NCI-H2029 (cell line): ENCODE measurements at places on chromosomes 16 and 17.

DNA sequence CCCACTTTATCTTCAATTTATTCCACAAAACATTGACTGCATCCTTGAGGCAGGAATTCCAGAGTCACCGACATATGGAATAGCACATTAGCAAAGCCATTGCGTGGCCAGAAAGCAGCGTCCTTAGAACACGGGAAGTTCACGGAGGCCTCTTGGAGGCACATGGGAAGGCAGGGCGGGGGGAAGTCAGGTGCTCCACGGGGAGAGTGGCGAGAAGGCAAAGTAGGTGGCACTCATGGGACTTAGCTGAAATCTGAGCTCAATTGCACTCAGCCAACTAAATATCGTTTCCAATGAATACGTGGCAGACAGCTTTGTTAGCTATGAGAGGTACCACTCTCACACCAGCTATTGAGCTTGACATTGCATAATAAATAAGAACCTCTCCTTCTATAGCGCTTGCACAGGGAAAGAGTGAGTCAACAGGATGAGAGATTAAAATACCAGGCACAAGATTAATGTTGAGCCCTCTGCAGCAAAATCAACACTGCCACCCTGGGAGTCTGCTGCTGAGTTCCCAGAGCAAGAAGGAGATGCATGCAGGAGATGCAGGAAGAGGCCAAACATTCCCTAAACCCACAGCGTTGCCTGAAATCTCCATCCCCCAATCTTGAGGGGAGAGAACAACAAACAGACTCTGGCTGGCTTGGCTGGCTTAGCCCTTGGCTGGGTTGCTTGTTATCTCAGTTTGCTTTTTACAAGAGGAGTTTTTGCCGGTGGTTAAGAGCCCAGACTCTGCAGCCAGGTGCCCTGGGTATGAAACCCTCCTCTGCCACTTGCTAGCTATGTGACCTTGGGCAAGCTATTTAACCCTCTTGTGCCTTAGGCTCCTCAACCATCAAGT is 28.8 kb downstream of the ABCC12 start:
- DNase-seq: peak; percentile 83

DNA sequence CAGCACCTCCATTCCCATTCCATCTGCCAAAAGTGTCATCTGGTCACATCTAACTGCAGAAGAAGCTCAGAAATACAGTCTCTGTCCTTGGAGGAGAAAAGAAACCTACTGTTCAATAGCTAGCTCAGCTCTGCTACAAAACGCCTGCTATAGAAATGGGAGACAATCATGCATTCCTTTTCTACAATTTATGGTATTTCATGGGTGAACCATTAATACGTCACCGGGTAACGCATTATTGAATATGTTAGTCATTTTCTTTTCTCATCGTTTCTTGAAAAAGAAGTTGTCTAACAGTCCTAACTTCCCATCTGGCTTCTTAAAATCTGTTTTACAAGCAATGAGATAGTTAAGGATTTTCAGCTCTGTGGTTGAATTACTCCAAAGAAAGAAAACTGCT is 496.7 kb upstream of the RBFOX1 start:
- DNase-seq: no peak

DNA sequence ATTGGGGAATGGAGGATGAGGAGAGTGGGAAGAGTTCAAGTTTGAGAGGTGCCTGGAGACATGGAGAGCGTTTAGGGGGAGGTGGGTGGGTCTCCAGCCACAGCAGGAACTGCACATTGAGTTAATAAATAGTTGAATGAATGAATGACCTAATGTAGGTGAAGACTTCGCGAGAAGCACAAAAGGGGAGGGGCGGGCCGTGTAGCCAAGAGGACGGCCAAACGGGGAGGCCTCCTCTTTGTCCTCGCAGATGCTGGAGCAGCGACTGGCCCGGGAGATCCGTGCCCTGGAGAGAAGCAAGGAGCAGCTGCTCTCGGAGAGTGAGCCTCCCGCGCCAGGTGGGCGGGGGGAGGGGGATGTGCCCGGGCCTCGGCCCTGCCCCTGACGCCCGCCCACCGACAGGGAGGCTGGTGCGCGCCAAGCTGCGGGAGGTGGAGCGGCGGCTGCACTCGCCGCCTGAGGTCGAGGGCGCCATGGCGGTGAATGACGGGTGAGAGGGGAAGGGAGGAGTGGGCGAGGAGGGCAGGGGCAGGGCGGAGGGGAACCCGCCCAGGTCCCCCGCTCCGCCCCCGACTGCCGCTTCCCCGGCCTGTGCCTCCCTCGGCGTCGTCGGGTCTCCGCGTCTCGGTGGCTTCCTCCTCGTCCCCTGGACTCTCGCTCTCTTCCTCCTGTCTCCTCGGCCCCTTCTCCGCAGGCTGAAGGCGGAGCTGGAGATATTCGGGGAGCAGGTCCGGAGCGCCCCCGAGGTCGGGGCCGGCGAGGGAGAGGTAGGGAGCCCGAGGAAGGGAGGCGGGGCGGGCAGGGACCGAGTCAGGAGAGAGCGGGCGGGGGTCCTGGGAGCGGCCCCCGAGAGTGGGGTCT is 12.9 kb downstream of the SYCE1L start:
- peak; percentile 66 for DNase-seq

DNA sequence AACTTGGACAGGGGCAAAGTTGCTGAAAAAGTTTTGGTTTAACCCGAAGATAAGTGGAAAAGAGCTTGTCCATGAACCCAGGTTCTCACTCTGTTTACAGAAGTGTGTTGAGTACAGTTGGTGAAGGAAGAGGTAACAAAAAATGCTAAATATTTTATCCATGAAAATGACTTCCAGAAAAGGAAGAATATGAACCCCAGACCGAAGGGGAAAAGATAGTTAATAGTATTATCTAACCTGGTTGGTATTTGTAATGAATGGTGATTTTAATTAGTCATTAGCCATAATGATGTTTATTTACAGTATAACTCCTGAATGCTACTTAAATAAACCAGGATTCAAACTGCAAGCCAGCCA is 574 bp upstream of the TMEM106A start:
- no peak for DNase-seq

DNA sequence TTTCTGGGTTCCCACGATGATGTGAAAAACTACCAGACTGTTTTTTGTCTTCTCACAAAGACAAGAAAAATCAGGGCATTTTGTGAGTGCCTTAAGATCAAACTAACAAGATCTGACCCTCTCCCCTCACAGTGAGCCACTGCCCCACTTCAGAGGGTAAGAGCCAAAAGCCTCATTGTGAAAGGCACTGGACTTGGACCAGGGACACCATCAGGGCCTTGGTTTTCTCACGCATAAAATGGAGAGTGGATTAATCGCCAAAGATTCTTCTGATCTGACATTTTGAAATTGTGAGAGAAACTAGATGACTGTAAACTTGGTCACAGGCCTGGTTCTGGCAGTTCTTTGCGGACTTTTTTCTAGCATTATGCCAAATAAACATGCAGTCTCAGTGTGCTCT is 21.0 kb upstream of the ENDOV start:
- no peak for DNase-seq

GRCh38 chr16:64159976-64160375 is 961.9 kb downstream of the CDH11 start:
- DNase-seq: no peak

- no peak for DNase-seq
Observed at GRCh38 chr17:38613525-38613980, 7.8 kb upstream of the SRCIN1 start.

GRCh38 chr17:74898376-74898946 is 5.0 kb upstream of the FADS6 start:
- no peak for DNase-seq

- DNase-seq: no peak
Observed at GRCh38 chr17:6666557-6666956, 15.0 kb downstream of the C17orf100 start.

DNA sequence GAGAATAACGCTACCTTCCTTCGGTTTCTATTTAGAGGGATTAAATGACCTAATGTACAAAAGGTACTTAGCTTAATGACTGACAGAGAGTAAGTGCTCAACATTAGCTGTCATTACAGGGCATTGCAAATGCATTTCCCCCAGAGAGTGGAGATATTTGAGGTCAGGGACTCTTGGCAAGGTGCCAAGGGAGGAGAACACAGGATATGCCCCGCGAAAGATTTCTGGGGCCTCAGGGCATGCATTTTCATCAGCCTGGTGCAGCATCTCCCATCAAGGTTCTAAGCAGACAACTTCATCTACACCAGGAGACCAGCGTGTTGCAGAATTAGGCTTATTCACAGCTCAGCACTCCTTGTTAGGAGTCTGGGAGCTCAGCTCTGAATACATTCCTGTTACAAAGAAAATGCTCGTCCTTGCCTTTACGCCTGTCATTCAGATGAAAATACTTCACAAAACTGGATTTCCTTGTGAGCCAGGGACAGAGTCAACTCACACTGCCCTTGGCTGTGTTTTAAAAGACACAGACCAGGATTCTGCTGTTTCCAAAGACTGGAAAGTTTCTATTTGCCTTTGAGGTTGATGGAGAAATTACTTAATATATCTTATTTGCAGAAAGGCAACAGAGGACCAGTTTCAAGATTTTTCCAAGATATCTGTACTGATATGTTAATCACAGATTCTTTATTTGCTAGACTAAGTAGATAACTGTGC is 108.2 kb downstream of the VAT1L start:
- peak; percentile 13 for DNase-seq

GRCh38 chr17:43224146-43224705 is 4.2 kb downstream of the CCDC200 start:
- no peak for DNase-seq

DNA sequence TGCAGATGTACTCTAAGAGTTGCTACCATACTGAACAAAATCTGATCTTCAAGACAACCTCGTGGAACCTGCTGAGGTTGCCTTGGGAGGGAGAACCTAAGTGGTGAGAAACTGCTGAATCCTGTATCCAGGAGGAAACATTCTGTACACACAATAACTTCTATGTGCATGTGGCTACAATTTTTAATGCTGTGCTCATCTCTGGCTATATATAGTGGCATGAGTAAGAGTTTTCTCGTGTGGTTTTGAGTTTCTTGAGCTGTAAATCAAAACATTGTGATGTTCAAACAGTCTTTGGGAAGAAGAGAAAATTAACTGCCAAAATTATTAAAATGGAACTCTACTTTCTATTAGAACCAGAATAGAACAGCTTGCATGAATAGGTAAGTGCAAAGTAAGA is 206.8 kb downstream of the CA10 start:
- DNase-seq: no peak

DNA sequence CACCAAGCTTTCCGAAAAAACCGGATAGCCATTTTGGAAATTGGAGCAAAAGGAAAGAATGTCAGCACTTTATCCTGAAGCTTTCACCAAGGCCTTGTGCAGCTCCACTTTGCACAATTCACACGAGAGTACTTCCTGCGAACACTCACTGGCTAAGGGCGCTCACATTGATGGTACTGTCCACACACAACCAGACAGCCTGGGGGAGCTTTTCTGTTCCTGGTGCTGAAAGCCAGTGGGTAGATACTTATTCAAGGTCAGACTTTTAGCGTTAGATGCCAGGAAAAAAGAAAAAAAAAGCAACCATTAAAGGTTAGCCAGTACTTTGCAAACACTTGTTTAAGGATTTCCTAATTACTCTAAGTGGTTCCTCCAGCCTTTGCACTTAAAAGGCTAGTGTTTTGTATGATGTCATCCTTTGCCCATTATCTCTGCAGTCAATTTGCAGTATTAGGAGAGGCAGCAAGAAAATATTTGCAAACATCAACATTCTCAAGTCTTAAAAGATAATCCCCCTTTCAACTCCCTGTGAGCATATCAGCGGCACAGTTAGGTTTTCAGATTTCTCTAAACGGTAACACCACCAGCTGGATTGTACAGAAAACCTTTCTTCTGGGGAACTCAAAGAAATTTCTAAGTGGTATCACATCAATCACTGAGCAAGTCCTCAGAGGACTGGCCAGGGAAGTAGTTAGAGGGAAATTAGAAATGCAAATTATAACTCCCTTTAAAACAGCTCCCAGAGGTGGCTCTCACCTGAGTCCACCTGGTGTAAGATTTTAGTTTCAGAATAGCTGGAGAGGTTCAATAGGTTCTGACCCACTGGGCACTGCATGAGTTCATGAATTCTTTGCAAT is 243.4 kb upstream of the IRX5 start:
- DNase-seq: peak; percentile 23

GRCh38 chr17:38796451-38797157 is 2.8 kb downstream of the PIP4K2B start:
- no peak for DNase-seq

DNA sequence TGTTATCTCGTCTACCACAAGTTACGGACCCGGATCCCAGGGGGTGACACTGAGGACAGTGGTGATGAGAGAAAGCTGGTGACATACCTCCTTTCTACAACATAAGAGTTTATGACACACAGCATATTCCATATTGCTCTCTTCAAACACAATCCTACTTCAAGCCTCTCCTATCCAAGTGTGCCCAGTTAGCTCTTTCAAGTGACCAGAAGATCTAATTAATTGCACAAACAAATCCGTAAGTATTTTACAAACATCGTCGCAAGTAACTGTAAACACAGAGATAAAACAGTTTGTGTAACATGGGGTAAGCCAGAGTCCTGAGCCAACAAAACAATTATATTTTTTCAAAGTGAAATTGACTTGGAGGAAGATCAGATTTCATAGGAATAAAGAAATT is 235.0 kb downstream of the CHD9NB start:
- no peak for DNase-seq
